ENCODE measurements at places on chromosomes 2 and 18.
A peak's percentile ranks its signal among the peaks of the same experiment; 100 is the strongest.

DNA sequence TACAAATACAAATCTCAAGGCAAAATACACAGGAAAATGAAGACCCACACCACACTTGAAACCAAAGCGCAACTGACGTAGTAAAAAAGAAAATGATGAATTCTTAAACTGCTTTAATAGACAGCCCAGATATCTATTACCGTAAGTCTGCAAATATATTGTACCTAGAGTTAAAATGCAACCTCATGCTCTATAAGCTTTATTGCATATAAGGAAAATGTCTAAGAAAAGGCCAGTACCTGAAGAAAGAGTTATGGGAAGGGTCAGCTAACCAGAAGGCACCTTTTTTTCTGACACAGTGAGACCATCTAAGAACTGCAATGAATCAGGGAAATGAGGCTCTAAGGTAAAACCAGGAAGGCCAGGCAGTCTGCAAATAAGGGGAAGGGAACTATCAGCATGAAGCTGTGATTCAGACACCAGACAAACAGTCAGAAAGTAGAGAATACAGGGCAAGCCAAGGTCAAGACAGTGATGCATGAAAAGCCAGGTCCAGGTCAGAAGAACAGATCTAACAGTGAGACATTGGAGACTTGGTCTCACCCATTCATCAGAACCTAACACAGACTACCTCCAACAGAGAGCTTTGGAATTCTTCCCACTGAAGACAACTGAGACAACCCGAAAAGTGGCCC is 46.9 kb downstream of the PDE11A start:
- no peak for DNase-seq

DNA sequence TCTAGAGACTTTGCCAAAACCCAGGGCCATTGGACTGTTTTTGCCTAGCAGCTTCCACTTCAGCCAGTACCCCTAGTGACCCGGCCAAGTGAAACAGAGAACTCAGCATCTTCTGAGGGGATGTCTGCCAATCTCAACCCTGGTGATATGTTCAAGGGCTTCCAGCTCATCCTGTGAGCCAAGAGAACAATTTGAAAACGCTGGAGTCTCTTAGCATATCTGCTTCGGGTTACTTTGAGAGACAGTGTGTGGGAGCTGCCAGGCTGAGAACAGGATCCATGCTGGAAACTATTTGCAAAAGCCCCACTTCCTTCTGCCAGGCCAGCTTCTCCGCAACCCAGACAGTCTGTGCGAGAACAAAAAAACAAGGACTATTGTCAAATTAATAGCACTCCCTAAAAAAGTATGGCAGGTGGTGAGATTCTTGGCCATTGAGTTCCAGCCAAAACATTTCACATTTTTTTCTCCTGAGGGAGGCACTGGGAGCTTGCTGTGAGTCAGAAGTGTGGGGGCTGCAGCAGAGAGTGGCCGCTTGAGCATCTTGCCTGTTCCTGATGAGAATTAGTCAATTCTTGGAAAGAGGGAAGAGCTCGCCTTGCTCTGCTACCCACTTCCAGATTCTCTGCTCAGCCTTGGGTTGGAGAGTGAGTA is 395.6 kb upstream of the TRIB2 start:
- peak; percentile 59 for DNase-seq

DNA sequence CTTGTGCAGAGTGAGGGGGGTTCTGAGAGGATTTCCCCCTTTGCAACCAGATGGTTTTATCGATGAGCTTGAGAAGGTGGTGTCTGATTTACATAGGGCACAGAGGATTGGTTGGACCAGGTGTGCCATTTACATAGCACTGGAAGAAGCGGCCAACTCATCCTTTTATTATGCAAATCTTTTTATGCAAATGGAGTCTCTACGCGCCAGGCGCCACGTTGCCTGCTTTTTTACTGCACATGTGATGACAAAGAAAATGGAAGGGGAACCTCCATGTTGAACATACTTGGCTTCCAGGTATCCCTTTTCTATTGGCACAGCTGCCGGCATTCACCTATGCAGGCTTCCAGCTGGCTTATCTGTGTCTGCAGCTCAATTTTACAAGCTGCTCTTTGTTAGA is 18.4 kb upstream of the TXNL4A start:
- DNase-seq, result no peak

GRCh38 chr2:200575957-200576356 is 9.9 kb upstream of the AOX1 start:
- no peak for DNase-seq

DNA sequence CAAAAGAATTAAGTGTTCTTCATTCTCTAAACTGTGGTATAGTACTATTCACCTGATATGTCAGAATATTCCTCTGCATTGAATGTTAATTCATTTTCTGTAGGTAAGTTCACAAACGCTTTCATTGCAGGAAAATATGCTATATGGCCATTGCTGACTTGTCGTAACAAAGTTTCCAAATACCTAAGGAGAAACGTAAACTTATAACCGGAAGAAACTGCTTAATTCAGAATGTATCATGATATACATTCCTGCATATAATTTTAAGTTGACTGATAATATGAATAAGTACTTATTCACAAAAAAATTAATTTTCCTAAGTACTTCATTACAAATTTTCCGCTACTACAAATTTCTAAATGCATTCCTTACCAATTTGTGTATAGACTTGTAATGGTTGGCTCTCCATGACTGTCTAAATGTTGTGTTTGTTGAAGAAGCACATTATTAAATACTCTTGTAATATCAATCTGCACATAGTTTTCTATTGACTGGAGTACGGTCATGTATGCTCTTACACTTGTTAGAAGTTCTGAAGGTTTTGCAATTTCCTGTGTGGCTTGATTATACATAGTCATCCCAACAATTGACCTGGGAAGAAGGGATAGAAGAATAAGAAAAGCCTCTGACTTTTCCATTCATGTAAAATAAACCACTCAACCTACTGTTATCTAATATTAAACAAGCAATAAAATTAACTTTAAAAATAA is 85.4 kb downstream of the NCKAP1 start:
- no peak for DNase-seq

DNA sequence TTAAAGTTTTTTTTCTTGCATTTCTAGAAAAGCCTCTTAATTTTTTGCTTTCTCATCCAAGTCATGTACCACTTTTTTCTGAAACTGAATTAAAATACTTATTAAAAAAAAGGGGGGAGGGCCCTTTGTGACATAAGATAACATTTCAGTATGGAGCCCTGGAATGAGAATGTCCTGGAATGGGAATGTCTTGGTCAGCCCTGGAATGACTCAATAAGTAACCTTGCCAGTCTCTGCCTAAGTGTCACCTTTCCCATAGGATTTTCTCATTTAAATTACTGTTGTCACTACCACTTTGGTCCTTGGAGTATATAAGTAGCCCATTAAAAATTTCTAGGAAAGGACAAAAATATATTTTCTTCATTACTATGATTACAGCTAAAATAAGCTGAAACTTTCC is 4.7 kb downstream of the UBXN2A start:
- DNase-seq, result no peak

- no peak for DNase-seq
These were observed 376.0 kb upstream of the KLHL29 start for GRCh38 chr2:23008951-23009350.

GRCh38 chr2:128384956-128385355 is 66.3 kb upstream of the HS6ST1 start:
- no peak for DNase-seq

DNA sequence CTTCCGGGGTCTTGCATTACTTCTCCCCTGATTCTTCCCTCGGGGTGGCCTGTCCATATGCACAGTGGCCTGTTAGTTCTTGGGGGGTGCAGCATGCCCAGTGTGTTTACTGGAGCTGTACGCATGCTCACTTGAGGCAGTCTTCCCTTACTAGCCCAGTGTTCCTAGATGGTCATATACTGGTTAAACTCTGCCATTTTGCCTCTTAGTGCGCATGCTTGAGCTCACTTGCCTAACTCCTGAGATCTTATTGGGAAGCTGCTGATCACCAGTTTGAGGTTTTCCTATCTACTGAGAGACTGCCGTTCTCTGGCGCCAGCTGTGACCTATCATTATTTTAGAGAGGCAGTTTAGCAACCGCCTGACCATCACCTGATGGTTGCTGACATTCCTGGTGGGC is 571.2 kb downstream of the ADCYAP1 start:
- DNase-seq, result no peak

GRCh38 chr2:149806651-149807050 is 219.1 kb upstream of the MMADHC start:
- DNase-seq, result no peak

DNA sequence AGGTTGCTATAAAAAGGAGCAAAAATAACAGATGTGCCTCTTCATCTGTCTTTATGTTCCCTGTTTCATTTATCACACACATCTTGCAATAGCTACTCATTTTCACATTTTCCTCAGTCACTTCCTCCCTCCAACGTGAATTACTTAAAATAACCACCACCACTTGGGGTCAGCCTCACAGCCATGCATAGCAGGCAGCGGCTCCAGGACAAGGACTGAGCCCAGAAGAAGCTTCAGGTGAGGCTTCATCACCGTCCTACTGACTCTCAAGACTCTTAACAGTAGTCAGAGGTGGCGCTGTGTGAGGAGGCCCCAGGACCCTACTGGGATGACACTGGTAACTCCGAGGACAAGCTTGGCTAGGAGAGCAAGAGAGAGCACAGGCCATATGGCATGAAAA is 15.5 kb upstream of the ST8SIA5 start:
- no peak for DNase-seq

- no peak for DNase-seq
These were observed 21.8 kb downstream of the TNFAIP6 start for GRCh38 chr2:151379169-151379568.

GRCh38 chr2:42722320-42723190 is 41.4 kb downstream of the OXER1 start:
- DNase-seq, result peak; percentile 41

- DNase-seq, result no peak
These were observed 13.9 kb downstream of the SPATS2L start for GRCh38 chr2:200320344-200320743.

- no peak for DNase-seq
These were observed 864 bp downstream of the LBH start for GRCh38 chr2:30231996-30232800.

- no peak for DNase-seq
These were observed 205.9 kb downstream of the KCNS3 start for GRCh38 chr2:18084376-18084775.

GRCh38 chr2:74725287-74725686 is 71.2 kb downstream of the SEMA4F start:
- DNase-seq, result no peak

DNA sequence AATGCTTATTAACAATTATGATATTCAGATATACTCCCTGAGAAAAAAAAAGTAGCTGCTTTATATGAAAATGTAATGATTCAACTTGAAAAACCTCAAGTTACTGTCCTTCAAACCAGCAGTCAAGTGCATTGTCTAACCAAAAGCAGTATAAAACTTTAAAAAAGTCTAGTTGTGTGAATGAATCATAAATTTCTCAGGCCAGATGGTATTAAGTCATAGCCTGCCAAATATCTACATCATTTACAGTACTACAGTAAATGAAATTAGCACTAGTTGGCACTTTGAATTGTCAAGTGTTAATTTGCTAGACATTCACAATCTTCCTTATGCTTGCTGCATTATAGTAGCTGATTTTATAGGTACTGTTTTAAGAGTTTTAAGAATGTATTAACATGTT is 85.9 kb downstream of the CBLN2 start:
- no peak for DNase-seq

- no peak for DNase-seq
These were observed 38.3 kb downstream of the CCBE1 start for GRCh38 chr18:59658941-59659340.

GRCh38 chr2:95343429-95344214 is 46.5 kb downstream of the KCNIP3 start:
- DNase-seq, result no peak

DNA sequence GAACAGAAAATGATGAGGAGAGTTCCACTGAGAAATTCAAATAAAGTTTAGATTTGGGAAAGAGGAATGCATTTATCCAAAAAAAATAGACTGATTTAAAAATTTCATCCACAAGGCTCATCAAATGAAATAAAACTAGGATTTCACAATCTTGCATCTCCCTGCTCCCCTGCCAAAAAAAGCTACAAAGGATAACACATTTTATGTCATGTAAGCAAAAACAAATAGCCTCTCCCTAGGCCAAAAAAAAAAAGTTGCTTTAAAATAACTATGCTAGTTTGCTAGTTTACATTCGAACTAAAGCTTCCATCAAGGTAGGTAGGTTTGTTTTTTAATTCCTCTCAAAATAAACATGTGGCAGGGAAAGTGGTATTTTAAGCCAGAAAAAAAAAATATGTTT is 465.5 kb upstream of the ID2 start:
- no peak for DNase-seq

GRCh38 chr18:13407484-13407883 is 188.9 kb downstream of the LDLRAD4 start:
- DNase-seq, result no peak

- DNase-seq, result no peak
These were observed 555.5 kb upstream of the LRRTM4 start for GRCh38 chr2:78077633-78078032.

GRCh38 chr2:96577501-96577900 is 40.9 kb downstream of the ARID5A start:
- no peak for DNase-seq

DNA sequence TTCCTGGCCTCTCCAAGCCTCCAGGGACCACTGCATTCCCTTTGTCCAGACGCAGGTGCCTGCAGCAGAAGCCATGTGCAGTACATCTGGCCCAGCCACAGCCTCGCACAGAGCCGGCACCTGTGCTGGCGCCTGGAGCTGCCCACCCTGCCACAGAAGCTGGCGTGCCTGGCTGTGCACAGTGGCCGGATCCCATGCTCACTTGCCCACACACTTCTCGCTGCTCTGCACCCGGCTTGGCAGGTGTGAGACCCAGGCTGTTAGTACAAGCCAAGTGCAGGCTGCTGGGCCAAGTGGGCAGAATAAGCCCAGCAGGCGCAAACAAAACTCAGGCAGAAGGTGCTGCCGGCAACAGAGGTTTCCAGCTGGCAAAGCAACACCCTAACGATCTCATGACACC is 124.5 kb upstream of the CCDC150 start:
- DNase-seq, result no peak

DNA sequence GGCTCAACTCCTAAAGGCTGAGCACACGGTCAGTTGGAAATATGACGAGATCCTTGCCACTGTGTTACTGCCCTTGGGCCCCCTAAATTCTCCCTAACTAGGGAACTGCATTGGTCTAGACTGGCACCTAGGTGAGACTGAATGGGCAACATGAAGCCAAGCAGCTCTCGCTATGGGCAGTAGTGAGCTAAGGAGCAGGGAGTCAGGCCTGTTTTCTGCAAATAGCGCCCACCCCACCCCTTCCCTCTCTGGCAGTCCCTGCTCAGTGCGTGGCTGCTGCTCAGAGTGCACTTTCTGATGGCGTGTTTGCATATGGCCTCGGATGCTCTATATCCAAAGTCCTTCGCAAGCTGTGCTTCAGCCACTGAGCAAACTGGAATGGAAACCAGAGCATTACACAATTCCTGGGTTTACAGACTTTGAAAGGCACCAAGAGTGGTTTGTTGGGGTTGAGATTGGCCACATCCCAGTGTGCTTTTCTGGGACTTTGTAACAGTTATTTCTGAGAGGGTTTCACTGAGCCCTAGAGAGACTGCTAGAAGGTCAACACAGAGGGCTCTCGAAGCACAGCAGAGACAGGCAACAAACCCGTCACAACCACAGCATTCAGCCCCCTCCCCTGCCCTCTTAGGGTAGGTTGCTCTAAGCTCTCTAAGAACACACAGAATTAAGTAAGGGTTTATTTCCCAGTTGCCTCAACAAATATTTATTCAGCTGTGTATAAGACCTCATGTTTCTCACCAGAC is 419.9 kb downstream of the STK39 start:
- DNase-seq, result no peak

GRCh38 chr2:178066890-178067669 is 5.5 kb downstream of the PDE11A start:
- no peak for DNase-seq

- DNase-seq, result no peak
These were observed 606.2 kb downstream of the BCL11A start for GRCh38 chr2:59947209-59947608.
